ENCODE measurements at places on chromosomes 6 and 20.

DNA sequence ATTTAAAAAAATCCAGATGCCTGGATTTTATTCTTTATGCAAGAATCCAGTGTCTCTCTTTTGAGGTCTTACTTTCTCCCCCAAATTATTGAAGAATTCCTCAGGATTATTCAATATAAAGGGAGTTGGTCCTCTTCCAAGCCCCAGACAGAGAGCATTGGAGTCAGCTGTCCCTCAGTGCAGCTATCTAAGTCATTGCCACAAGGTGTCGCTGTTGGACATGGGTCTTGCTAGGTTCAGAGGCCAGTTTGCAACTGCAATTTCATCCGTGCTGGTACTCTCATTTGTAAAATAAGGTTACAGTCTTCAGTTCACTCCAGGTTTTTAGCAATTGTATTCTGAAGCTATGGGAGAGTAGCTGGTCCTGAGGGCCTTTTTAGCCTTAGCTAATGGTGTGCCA is 27.8 kb downstream of the CCN2 start:
- DNase-seq: no peak

- DNase-seq: no peak
Measured at GRCh38 chr20:59232618-59233017, 67.8 kb upstream of the EDN3 start.

GRCh38 chr20:39894067-39894466 is 795.0 kb downstream of the MAFB start:
- no peak for DNase-seq

- DNase-seq: no peak
Measured at GRCh38 chr6:83365931-83366330, 64.9 kb downstream of the ME1 start.

- DNase-seq: no peak
Measured at GRCh38 chr6:105596284-105596755, 193.4 kb upstream of the PREP start.

DNA sequence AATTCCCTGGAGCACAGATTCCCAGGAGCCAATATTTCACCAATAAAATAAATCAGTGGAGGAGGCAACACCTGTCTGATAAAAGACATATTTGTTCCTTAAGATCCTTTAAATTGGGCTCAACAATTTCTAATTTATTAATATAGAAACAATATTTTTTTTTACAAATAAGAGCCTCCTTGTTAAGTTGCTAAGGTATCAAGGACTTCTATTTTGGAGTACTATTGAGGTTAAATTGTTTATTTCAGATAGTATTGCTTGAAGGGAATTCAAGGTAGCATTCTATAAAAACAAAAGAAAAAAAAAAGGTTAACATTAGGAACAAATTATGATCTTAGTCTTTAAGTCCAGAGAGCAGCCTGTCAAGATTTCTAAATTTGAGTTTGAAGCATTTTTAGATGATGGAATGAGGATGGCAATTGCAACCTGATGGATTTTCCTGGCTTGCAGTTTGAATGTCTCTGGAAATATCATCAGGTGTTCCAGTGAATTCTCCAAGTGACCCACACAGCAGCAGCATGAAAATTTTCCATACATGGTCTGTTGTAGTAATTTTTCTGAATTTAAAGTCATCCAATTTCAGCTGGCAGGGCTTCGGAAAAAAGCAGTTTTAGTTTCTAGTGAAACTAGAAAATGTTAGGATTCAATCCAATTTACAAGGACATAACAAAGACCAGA is 19.3 kb upstream of the NCR2 start:
- DNase-seq: no peak

Data from activated CD8-positive, alpha-beta memory T cell treated with anti-CD3 and anti-CD28 coated beads for 1 hour (primary cell).